ENCODE measurements at places on chromosomes 4 and X.

DNA sequence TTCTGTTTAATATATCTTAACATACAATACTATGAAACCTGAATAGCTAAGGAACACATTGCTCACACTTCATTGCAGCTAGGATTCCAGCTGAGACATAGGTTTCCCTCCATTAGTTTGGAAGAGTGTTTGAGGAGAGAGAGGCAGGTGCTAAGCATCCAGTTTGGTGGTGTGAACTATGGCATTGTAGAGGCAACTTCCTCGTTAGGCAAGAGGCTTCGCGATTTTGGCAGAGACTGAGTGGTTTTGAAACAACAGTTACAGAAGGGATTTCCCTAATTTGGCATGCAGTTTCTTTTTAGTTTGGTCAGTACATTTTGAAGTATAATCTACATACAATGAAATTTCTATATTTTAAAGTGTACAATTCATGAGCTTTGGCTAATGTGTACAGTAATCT, 117.1 kb upstream of the BMP3 start:
- no peak for DNase-seq

DNA sequence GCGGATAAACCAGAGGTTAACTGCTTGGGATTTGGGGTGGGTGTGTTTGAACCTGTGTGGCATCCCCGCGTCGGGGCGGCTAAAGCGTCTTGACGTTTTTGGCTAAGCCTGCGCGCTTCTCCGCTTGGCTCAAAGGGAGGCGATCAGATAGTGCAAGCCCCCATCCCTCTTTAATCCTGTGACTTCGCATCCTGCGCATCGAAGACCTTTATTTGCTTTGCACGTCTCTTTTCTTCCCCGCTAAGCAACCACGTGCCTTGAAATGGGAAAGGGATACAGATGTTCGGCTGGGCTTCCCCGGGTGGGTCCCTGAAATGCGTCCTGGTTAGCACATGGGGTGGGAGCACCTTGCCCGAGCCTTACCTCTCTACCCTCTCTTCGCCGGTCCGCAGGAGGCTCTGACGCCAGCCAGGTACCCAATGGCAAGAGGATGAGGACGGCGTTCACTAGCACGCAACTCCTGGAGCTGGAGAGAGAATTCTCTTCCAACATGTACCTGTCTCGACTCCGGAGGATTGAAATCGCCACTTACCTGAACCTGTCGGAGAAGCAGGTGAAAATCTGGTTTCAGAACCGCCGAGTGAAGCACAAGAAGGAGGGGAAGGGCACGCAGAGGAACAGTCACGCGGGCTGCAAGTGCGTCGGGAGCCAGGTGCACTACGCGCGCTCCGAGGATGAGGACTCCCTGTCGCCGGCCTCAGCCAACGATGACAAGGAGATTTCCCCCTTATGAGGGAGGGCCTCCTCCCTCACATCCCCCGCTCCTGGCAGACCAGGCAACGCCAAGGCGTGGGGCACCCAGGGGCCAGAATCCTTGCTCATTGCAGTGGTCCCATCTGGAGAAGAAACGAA, 1.5 kb downstream of the GSX2 start:
- no peak for DNase-seq

- no peak for DNase-seq
Measured at GRCh38 chrX:2538031-2538757, 37.4 kb upstream of the DHRSX start.

GRCh38 chr4:67071641-67072040, 473.7 kb downstream of the CENPC start:
- DNase-seq, result no peak

DNA sequence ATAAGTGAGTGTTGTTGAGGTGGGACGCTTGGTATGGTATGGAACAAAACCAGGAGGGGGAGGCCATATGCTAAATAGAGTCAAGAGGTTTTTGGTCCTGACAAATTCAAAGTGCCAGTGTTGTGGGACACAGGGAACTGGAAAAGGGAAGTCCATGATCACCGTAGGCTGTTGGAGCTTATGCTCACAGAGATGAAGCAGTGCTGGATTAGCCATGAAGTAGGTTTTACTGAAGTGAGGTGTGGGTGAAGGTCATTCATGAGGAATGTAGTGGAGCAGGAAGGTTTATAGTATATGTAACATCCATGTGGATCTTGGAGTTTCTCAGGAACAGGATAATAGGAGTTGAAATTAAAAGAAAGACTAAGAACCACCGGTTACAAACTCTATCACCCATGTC, 256.1 kb upstream of the PITX2 start:
- no peak for DNase-seq

DNA sequence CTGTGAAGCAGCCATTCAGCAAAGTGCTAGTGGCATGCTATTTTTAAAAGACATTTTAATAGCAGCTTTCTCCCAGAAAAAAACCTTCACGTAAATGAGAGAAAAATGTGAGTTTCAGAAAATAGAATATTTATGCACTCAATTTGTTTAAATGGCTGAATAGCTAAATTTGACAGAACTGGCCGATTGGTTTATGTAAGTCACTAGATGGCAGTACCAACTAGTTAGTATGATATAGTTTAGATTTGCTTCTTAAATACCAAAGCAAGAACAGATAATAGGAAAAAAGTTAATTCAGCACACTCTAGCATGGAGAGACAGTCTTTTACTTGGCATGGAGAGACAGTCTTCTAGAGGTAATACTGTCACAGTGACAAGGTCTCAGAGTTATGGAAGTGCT, 250.1 kb downstream of the SNCA start:
- DNase-seq, result no peak

- no peak for DNase-seq
Measured at GRCh38 chr4:13523591-13524503, 20.5 kb downstream of the NKX3-2 start.

GRCh38 chr4:109040441-109040840, 262.0 kb downstream of the COL25A1 start:
- no peak for DNase-seq

DNA sequence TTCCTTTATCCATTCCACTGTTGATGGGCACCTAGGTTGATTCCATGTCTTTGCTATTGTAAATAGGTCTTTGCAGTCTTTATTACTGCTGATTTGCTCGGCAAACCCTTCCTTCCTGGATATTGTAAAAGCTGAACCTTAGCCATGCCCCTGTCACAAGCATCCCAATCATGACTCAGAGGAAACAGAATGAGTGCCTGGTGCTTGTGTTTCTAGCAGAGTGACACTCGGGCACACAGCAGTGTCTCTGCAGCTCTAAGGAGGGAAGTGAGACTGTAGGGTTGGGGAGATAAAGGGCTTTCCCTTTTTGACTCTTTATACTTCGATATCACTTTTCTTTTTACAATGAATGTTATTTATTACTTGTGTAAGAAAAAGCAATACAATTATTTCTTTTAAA, 83.3 kb downstream of the AKAP4 start:
- DNase-seq, result no peak

DNA sequence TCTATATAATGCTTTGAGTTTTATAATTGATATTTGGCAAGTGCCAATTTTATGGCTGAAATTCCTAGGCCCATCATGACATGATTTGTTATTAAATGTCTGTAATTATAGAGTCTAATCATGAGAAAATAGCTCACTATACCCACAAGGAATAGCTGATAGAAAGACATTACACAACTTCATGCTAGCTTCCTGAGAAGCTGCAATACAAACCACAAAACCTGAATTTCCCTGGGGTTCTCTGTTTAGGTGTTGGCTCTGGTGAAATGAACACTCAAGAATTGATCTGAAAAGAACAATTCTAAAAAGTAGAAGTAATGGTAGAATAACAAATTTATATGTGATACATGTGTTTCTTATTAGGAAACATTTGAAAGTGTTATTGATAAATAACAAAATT, 169.6 kb downstream of the GASK1B start:
- no peak for DNase-seq

GRCh38 chr4:111400741-111401140, 744.5 kb upstream of the FAM241A start:
- DNase-seq, result no peak

GRCh38 chrX:16797358-16797757, 11.1 kb downstream of the TXLNG start:
- peak; percentile 15 for DNase-seq

DNA sequence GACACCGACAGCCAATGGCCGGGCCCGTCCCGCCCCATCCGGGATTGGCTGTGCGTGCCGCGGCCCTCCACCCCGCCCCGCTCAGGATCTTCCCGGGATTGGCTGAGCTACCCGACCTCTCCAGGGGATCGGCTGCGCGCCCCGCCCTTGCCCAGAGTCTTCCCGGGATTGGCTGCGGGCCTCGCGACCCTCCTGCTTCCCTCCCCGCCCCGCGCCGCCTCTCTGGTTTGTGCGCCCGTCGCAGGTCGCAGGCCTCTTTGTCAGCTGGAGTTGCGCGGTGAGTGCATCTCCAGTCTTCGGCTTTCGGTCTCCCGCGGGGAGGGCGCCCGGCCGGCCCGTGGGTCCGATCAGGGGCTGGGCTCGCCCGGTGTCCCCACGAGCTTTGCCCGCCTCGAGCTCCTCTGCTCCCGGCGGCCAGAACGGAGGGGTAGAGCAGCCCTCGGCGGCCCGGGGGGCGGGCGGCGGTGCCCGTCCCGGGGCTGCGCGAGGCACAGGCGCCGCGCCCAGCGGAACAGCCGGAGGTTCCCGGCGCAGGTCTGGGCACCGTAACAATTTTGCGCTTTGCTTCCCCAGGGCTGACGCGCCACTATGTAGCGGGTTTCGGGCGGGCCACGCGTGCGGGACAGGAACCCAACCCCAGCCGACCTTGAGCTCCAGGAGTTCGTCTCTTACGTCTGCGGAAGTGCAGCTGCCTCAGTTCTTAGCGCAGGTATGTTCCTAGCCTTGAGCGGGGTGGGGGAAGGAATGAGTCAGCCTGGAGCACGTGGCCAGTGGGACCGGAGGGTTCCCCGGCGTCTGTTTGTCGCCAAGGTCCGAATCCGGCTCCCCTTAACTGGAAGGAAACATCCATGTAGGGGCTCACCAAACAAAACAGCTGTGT, 38.7 kb downstream of the ERVMER34-1 start:
- peak; percentile 97 for DNase-seq

- DNase-seq, result no peak
Measured at GRCh38 chrX:9430346-9430921, 34.4 kb upstream of the TBL1X start.

GRCh38 chrX:21438792-21439191, 64.6 kb downstream of the CNKSR2 start:
- no peak for DNase-seq

GRCh38 chr4:121978172-121978516, 26.3 kb upstream of the TRPC3 start:
- no peak for DNase-seq

GRCh38 chrX:19811807-19812604, 75.4 kb downstream of the SH3KBP1 start:
- DNase-seq, result no peak

DNA sequence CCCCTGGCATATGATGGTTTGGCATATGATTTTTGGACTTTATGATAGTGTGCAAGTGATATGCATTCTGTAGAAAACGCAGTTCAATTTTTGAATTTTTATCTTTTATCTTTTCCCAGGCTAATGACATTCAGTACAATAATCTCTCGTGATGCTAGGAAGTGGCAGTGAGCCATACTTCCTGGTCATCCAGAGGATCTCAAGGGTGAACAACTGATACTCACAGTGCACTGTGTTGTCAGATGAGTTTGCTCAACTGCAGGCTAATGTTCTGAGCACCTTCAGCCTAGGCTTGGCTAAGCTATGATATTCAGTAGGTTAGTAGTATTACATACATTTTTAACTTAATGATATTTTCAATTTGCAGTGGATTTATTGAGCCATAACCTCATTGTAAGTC, 405.3 kb downstream of the PCDH7 start:
- DNase-seq, result no peak

DNA sequence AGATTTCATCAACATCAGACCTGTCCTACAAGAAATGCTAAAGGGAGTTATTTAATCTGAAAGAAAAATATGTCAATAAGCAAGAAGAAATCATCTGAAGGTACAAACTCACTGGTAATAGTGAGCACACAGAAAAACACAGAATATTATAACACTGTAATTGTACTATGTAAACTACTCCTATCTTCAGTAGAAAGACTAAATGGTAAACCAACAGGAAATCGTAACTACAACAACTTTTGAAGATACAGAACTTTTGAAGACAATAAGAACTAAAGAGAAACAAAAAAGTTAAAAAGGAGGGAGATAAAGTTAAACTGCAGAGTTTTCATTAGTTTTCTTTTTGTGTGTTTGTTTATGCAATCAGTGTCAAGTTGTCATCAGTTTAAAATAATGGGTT, 12.4 kb downstream of the MED14 start:
- DNase-seq, result no peak

DNA sequence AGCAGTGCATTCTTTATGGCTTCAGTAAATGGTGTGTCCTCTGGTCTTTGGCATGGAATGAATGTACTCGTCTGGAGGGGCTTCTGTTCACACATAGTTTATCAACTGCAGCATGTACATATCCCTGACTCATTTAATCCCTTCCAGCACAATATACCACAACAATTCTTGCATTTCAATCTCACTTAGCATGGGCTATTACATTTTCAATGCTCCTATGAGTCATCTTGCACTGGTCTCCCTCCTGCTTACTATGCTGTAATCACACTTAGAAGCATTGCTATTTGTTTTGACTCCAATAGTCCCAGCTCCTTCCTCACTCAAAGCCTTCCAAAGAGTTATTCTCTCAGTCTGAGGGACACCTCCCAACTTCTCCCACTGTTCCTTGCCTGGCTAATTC, 180.9 kb upstream of the NUDT10 start:
- DNase-seq, result no peak

- no peak for DNase-seq
Measured at GRCh38 chrX:17247144-17247543, 127.9 kb upstream of the NHS start.

All from AG08396 (cell line).